ENCODE measurements at places on chromosomes 11 and 22. TPM values are rescaled to one million over a fixed set of nuclear protein-coding genes. Genes with fewer than 3 reads are reported as not detected.

KIRREL3 gene
- 0.10 TPM for total RNA-seq

SLC1A2 gene
- total RNA-seq: 1.0 TPM

OR4D5 gene
- not detected for total RNA-seq

GPHA2 gene
- total RNA-seq: not detected

ARHGAP8 gene
- total RNA-seq: 24.8 TPM

MYEOV gene
- total RNA-seq: 2.0 TPM

SLC22A25 gene
- 0.18 TPM for total RNA-seq

KIAA1671 gene
- total RNA-seq: 7.3 TPM

APOA5 gene
- 0.11 TPM for total RNA-seq

OR51G1 gene
- total RNA-seq: not detected

- DNase-seq: no peak
Measured at GRCh38 chr11:7272373-7272772, 20.7 kb downstream of the SYT9 start.

- no peak for DNase-seq
Measured at GRCh38 chr11:24861440-24861839, 364.6 kb downstream of the LUZP2 start.

- no peak for DNase-seq
Measured at GRCh38 chr22:27115816-27116256, 458.4 kb downstream of the MIAT start.

- DNase-seq: no peak
Measured at GRCh38 chr11:56988614-56989013, at the start of gene OR5AK2. TSS of gene OR5AK2 (plus strand) at chr11:56988914. CDS start at chr11:56988914, 0 bp downstream.

- DNase-seq: no peak
Measured at GRCh38 chr11:21653951-21654421, 538.9 kb upstream of the ANO5 start.

- DNase-seq: no peak
Measured at GRCh38 chr11:126011265-126011664, 51.4 kb downstream of the CDON start.

GRCh38 chr11:95299078-95299679 lies 68.2 kb upstream of the SESN3 start:
- no peak for DNase-seq

GRCh38 chr11:129724866-129725265 lies 90.8 kb upstream of the TMEM45B start:
- no peak for DNase-seq

DNA sequence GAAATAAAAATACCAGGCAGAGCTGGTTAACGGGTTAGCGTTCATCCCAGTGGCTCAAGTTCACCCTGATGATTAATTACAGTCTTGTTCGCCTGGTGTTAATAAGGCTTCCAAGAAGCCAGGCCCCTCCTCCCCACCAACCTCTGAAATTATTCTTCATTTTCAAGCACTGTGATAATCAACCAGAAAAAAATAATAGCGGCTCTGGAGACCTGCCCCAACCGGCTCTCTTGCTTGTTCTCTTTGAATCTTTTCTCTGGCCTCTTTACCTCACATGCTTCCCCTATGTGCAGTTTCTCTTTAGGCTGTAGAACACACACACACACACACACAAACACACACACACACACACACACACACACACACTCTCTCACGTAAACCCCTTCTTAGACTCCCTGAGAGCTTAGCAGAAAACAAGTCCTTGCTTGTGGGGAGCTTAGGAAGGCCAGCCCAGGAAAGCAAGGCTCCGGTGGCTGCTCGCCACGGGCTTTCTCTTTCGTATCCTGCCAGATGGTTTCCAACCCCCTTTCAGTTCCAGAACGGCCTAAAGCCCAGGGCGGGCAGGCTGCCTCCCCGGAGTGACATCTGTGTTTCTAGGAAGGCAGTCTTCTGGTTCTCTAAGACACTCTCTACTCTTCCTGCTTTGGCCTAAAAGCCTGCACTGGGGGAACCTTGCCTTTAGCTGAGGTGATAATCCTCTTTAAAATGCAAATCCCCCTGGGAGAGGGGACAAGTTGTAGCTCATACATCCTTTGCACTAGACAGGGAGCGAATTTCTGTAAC lies 106.4 kb upstream of the SESN3 start:
- DNase-seq: peak; percentile 8

- no peak for DNase-seq
Measured at GRCh38 chr11:73660497-73661034, 14.2 kb downstream of the PLEKHB1 start.

GRCh38 chr11:71518506-71519471 lies 8.3 kb upstream of the KRTAP5-7 start:
- peak; percentile 57 for DNase-seq

- no peak for DNase-seq
Measured at GRCh38 chr11:87662287-87662686, 513.0 kb downstream of the RAB38 start.

DNA sequence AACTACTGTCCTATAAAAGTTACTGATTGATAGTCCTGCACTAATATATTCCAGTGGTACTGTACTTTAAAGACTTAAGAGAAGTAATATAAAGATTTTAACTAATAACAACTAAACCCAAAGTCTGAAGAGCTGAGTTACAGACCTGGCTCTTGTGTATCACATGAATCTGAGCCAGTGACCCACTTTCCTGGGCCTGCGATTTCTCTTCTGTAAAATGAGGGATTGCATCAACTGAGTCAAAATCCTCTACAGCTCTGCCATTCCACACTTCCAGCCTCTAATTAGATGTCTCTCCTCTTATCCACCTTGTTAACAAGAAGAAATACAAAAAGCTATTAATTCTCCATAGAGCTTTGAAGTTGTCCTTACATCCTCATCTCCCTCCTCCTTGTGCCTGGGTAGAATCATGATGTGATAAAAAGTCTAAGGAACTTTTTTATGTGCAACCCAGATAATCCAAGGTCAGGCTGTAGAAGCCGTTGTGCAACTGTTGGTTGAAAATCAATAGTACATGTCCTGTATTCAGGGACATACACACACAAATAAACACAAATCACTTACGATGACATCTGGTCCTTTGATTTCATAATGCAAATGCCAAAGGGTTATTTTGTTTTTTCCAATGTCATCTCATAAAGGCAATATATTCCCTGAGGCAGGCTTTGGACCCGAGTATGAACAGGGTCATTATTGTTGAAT lies 410.3 kb downstream of the KCNA4 start:
- no peak for DNase-seq

DNA sequence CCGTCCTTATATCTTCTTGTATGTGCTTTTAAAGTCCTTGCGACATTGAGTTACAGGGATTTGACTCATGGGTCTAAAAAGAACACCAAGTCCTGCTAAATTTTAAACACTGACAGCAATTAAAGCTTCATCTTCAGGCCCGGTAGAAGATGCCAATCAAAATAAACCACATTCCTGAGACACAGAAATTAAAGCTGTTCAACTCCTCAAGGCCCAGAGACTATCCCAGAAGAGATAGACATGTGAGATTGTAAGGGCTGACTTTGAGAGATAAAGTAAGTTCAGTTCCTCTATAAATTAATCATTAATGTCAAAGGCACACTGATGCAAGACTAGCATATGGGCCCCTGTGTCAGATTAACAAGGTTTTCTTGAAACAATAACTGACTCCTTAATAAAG lies 49.8 kb downstream of the OSBPL5 start:
- DNase-seq: no peak

- no peak for DNase-seq
Measured at GRCh38 chr11:13923182-13923581, 39.3 kb upstream of the SPON1 start.

- peak; percentile 84 for DNase-seq
Measured at GRCh38 chr11:44306052-44306917, 3.7 kb downstream of the ALX4 start.

- peak; percentile 59 for DNase-seq
Measured at GRCh38 chr11:116148056-116148455, 624.7 kb downstream of the BUD13 start.
